HAP-1 (cell line): ENCODE measurements at places on chromosomes 6 and 20.

GRCh38 chr6:104955491-104955890 is 1.4 kb upstream of the LIN28B start:
- DNase-seq = peak; percentile 68

GRCh38 chr20:36861625-36861874 is 14.4 kb upstream of the TLDC2 start:
- no peak for DNase-seq

GRCh38 chr20:9070304-9070703 is 1.4 kb downstream of the PLCB4 start:
- DNase-seq = no peak

GRCh38 chr6:107957909-107958688 is at the start of gene SEC63:
Gene SEC63 (minus strand): TSS chr6:107958208. CDS start chr6:107958009, 199 bp downstream.
- peak; percentile 94 for DNase-seq

GRCh38 chr6:28117386-28118050 is 6.9 kb upstream of the ZSCAN16 start:
- no peak for DNase-seq

DNA sequence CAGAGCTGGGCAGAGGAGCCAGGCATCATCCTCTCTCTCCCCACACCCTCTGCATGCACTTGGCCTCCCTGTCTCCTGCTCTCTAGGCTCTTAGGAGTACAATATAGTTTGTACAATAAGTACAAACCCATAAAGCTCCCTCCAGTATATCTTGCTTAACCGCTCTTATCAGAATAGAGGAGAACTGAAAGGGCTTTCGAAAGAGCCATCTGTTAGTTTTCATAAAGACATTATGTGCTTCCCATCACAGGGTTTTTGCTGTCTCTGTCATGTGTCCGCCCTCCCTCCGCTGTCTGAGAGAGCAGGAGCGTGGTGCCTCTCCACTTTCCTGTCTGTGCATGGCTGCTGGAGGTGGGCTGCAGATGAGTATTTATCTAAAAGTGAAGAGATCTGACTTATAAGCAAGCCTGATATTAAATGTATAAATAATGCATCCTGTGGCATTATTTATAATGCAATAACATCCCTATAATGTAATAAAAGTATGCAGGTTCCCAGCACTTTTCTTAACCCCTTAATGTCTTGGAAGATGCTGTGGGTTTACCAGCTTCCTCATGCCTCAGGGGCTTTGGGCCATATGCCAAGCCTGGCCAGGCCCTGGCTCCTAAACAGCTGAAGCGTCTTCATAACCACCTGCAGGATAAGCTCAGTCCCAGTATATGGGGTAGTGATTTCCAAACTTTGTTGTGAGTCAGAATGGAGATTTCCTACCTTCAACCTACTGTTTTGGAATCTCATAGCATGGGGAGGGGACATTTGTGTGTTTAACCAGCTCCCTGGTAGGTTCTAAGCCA is 297.1 kb downstream of the DHX35 start:
- DNase-seq = no peak

- peak; percentile 95 for DNase-seq
Measured at GRCh38 chr20:57718490-57719009, 8.7 kb upstream of the PMEPA1 start.

DNA sequence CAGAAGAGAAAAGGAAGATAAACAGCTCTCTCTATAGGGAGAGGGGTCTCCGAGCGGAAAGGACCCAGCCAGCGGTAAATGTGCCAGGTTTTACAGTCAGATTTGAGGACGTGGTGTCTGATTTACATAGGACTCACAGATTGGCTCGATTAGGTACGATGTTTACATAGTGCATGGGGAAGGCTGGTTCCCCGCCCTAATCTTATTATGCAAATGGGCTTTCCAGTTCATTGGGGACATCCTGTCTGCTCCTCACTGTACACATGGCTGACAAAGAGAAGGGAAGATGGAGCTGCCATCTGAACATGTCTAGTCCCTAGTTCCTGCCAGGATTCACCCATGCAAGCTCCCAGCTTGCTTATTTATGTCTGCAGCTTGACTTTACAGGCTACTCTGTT is 119.9 kb downstream of the RNF144B start:
- peak; percentile 45 for DNase-seq

DNA sequence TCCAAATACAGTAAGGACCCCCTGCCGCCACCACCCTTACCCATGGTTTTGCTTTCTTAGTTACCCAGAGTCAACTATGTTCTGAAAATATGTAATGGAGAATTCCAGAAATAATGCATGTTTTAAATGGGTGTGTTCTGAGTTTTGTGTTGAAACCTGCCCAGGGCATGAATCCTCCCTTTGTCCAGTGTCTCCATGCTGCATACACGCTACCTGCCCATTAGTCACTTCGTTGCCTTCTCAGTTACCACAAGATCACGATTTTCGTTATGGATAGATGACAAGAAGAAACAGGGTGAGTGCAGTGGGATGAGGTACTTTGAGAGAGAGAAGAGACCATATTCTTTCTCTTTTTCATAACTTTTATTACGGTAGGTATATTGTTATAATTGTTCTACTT is 10.6 kb downstream of the FARS2 start:
- no peak for DNase-seq

- no peak for DNase-seq
Measured at GRCh38 chr20:37337208-37337991, 8.5 kb upstream of the SRC start.

GRCh38 chr20:10651227-10651990 is 22.4 kb downstream of the JAG1 start:
- no peak for DNase-seq

DNA sequence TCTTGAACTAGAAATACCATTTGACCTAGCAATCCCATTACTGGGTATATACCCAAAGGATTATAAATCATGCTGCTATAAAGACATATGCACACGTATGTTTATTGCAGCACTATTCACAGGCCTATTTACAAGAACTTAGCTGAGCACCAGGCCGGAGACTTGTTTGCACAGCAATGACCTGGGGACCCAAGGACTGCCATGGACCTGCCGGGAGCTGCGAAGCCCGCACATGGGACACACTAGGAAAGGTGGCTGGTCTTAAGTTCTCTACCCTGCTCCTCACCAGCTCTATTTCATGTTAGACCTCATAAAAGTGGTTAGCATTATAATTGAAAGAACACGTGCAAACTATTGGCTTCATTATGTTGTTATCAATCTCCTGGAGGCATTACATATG is 70.4 kb upstream of the CST7 start:
- no peak for DNase-seq

- DNase-seq = no peak
Measured at GRCh38 chr20:5945963-5946362, 4.4 kb downstream of the TRMT6 start.

DNA sequence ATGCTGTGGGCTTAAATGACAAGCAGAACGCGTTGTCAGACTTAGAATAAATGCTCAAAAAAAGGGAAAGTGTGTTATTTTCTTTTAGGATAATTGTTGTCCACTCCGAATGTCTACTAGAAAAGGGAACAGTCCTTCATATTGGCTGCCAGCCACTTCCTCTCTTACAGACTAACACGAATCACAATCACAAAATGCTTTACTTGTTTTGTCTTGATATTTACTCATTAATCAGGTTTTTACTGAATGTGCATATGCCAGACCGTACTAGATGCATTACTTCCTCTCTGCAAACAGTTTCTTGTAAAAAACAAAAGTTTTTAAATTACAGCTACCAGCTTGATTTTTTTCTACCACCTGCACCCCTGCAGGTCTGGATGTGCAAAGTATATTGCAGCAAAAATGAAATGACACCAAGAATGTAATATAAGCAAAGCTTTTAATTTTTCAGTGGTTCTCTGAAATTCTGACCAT is 821 bp downstream of the DHX35 start:
- no peak for DNase-seq

DNA sequence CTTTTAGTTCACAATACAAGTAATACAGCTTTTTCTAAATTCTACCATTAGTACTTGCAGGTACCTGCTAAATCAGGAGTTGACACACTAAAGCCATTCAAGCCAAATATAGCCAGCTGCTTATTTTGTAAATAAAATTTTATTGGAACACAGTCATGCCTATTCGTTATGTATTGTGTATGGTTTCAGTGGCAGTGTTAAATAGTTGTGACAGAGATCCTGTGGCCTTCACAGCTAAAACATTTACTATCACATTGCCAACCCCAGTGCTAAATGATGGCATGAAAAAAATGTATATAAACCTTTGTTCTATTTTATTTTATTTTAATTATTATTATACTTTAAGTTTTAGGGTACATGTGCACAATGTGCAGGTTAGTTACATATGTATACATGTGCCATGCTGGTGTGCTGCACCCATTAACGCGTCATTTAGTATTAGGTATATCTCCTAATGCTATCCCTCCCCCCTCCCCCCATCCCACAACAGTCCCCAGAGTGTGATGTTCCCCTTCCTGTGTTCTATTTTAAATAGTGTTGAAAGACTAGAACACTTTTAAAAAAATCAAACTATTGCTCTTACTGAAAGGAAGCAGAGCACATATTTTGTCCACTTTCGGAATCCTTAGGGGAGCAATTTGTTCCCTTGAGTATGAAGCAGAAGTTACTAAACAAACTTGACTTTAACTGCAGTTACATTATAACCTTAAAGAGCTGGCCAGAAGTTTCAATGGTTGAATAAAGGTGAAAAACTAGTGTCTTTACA is 115.7 kb downstream of the PRIM2 start:
- no peak for DNase-seq

DNA sequence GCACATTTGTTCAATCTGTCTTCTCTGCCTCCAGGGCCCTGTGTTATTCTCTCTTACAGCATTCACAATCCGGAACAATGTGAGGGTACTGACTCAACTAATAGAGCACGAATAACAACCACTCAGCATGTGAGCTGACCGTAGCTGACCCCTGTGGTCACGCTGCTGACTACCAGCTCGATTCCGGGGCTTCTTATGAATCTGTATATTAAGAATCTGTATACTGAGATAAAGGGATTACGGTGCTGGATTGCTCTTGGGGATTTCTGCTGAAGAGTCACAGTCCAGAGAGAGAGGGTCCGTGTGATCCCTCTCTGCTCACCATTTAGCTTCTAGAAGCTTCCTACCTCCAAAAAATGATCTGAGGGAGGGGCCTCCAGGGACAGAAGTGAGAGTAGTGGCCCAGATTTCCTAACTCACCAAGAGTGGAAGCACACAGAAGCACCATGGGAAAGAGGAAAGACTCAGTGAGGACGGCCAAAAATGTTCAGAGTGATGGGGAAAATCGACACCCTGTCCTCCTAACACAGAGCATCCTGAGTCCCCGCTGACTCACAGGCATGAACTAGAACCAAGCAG is 156.2 kb downstream of the THBS2 start:
- no peak for DNase-seq

GRCh38 chr20:45469336-45470261 is at the start of gene WFDC2:
Gene WFDC2 (plus strand): TSS chr20:45469753. CDS start chr20:45469782, 29 bp downstream.
- DNase-seq = no peak

DNA sequence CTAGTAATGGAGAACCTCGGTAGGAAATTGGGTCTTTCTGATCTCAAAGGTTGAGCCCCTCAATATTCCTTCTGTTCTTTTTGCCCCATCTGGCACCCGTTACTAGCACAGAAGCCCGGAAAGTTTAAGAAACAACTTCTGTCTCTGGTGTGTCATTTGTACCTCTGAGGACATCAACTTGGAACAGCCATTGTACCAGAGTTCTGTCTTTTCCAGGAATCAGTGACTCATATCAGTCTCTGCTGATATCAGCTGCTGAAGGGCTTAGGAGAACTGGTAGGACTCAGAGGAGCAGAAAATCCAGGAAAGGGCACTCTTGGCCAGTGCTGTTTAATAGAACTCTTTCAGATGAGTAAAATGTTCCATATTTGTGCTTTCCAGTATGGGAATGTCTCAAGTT is 78.3 kb upstream of the CHD6 start:
- DNase-seq = no peak

- DNase-seq = no peak
Measured at GRCh38 chr6:19320111-19320581, 517.0 kb upstream of the ID4 start.
